H1 (cell line): ENCODE measurements at places on chromosomes 6 and 20. TPM values are rescaled to one million over a fixed set of nuclear protein-coding genes. Genes with fewer than 3 reads are reported as not detected.
A peak's percentile ranks its signal among the peaks of the same experiment; 100 is the strongest.

DNA sequence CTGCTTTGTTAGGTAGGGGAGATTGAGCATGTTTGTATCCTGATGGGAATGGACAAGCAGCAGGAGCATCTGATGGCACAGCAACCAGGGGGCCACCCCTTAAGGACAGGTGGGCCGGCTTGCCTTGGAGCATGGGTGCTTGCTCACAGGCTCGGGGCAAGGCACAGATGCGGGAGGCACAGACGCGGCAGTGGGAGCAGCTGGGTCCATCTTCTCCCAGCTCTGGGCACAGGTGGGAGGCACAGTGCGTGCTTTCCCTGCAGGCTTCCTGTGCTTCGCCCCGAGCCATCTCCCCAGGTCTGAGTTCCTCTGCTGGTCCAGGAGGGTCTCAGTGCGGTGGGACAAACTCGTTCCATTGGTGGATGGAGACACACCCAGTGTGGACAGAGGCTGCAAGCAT is 73.6 kb upstream of the BHLHE23 start:
- no peak for DNase-seq
- no peak overlapping the region for H3K27ac ChIP-seq
- H3K4me3 ChIP-seq = no peak overlapping the region
- H3K27me3 ChIP-seq = no peaks in the 10 kb centered on the region; the same call in 1 of the 2 replicates
- H3K4me1 ChIP-seq = no peaks in the 10 kb centered on the region

TPD52L1 gene
- total RNA-seq = 7.4 and 9.6 TPM in 2 replicates

DNA sequence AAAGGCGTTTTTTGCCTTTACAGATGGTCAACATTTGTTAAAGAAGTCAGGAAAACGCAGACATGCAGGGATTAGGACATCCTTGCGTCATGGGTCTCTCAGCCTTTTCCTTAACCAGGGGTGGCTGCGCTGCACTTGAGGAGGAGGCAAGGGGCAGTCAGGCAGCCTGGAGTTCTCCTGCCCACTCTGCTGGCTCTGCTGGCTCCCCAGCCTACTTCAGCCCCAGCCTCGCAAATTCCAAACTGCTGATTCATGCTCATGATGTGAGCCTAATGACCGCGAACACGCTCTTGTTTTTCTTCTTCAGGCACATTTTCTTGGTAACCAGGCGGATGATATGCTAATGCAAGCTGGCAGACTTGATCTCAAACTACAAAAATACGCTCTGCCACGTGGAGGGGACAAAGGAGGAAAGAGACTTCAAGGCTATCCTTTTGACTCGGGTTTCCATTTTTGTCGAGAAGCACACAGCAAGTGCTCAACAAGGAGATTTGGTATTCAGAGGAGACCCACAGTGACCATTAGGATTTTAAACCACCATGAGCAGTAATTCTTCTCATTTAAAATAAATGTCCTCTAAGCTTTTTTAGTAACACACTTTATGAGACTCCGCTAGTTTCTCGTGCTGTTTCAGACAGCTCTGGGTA is 290.3 kb upstream of the STXBP5 start:
- peaks cover 11% of the 10 kb centered on the region; the same call in 1 of the 2 replicates for H3K4me1 ChIP-seq
- H3K27me3 ChIP-seq = no peaks in the 10 kb centered on the region
- no peaks in the 10 kb centered on the region for H3K36me3 ChIP-seq
- DNase-seq = peak; percentile 59

DNA sequence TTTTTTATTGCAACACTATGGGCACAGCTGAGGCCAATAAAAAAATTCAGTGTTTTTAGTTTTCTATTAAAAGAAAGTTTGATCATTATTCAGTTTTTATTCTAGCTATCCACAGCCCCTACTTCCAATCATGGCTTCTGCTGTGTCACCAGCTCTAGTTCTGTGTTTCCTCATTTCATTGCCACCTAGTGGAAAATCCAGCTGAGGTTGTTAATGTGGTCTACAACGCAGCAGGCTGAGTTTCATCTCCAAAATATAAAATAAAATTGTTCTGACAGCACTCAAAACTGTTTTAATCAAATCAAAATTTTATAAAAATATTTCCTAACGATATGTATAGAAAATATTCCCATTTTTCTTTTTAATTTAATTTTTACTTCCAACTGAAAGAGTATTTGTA is 13.6 kb downstream of the COL9A1 start:
- H3K27me3 ChIP-seq = no peaks in the 10 kb centered on the region
- no peak for DNase-seq
- no peaks in the 10 kb centered on the region for H3K36me3 ChIP-seq
- H3K4me3 ChIP-seq = no peak overlapping the region
- no peaks in the 10 kb centered on the region for H3K4me1 ChIP-seq
- no peak overlapping the region for H3K27ac ChIP-seq

DNA sequence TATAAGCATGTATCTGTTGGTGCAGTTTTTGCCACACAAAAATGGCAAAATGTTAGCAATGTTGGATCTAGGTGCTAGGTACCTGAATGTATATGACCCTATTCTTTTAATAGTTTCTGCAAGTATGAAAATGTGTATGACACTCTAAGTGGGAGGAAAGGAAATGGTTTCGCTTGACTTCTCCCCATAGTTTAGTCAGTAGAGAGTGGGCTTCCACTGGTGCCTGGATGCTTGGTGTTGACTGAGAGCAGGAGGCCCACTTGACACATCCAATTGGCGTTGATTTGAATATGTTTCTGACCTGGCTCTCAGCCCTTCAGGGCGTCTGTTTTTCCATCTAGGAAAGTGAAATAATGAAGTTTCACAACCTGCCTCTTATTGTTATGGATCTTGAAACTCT is 41.8 kb upstream of the GABRR1 start:
- H3K4me3 ChIP-seq = no peak overlapping the region
- no peaks in the 10 kb centered on the region for H3K27me3 ChIP-seq
- no peaks in the 10 kb centered on the region for H3K4me1 ChIP-seq
- no peaks in the 10 kb centered on the region for H3K36me3 ChIP-seq
- no peak overlapping the region for H3K27ac ChIP-seq
- DNase-seq = no peak

- H3K4me1 ChIP-seq = no peaks in the 10 kb centered on the region
- H3K36me3 ChIP-seq = no peaks in the 10 kb centered on the region
- no peak overlapping the region for H3K27ac ChIP-seq
- no peaks in the 10 kb centered on the region for H3K27me3 ChIP-seq
- no peak for DNase-seq
- H3K4me3 ChIP-seq = no peak overlapping the region
Observed at GRCh38 chr20:38126932-38127621, 38.0 kb downstream of the TGM2 start.

DNA sequence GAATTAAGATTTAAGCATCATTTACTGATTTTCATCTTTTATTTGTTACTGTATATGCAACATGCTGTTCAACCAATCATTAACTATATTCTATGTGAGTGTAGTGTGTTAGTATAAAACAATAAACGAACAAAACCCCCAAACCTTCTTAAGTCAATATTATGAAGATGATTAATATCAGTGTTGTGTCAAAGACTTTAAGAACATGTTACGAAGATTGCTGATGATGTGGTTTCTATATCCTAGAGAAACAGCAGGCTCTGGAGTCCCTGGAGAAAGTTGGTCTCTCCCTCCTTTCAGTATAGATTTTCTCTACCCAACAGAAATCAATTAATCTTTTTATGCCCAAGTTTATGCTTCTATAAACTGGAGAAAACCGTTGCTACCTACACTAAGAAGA is 393.8 kb upstream of the HSF2 start:
- DNase-seq = no peak
- no peak overlapping the region for H3K4me3 ChIP-seq
- no peaks in the 10 kb centered on the region; the same call in 1 of the 2 replicates for H3K36me3 ChIP-seq
- no peak overlapping the region for H3K27ac ChIP-seq
- H3K27me3 ChIP-seq = no peaks in the 10 kb centered on the region
- H3K4me1 ChIP-seq = peaks cover 3% of the 10 kb centered on the region; the same call in 1 of the 2 replicates

- no peaks in the 10 kb centered on the region for H3K36me3 ChIP-seq
- no peak overlapping the region for H3K27ac ChIP-seq
- no peaks in the 10 kb centered on the region for H3K27me3 ChIP-seq
- H3K4me1 ChIP-seq = no peaks in the 10 kb centered on the region
Observed at GRCh38 chr20:16167423-16168130, 405.7 kb downstream of the KIF16B start.

AURKA gene
- 84.8 and 90.8 TPM in 2 replicates for total RNA-seq

OPN5 gene
- total RNA-seq = not detected in 2 replicates

GRCh38 chr6:105804424-105804823 is 281.7 kb upstream of the PRDM1 start:
- no peak overlapping the region for H3K4me3 ChIP-seq
- no peak overlapping the region for H3K27ac ChIP-seq
- no peak for DNase-seq
- no peaks in the 10 kb centered on the region for H3K4me1 ChIP-seq
- H3K36me3 ChIP-seq = no peaks in the 10 kb centered on the region
- H3K27me3 ChIP-seq = no peaks in the 10 kb centered on the region

DNA sequence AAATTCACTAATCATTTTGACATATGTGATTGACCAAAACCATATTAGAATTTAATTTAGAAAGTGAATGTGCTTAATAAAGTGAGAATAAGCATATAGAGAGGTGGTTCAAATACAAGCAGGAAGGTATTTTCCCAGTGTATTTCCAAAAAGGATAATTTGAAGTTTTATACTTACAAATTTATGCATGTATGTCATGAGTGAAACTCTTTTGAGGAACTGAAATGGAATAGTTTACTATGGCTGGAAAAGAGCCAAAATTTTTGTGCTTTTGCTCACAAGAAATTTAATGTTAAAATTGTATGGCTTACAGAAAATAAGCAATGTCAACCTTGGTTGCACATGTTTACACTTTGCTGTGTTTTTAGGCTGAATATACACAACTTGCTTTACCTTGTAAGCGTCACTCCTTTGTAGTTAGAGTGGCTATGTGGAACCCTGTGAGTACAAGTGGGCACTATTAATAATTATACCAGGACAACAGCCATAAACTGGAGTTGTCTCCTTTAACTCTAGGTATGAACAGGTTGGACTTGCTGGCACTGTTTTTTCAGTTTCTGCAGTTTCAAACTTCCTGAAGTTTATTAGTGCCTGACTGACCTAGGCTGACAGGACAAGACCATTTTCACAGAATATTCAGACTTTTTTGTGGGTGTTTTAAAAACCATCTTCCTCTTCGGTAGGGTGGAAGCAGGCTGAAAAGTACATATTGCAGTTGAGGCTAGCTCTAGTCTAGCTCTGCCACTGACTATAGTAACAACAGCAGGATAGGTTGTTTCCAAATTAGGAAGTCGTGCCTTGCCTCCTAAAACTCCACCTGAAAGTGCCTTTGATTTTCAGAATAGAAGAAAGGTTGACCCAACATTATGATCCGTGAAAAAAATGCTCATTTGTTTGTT is 6.0 kb downstream of the AFDN start:
- no peak overlapping the region for H3K4me3 ChIP-seq
- peaks cover 4% of the 10 kb centered on the region; the same call in 1 of the 2 replicates for H3K4me1 ChIP-seq
- no peaks in the 10 kb centered on the region for H3K36me3 ChIP-seq
- no peaks in the 10 kb centered on the region for H3K27me3 ChIP-seq

- no peaks in the 10 kb centered on the region for H3K4me1 ChIP-seq
- H3K36me3 ChIP-seq = no peaks in the 10 kb centered on the region
- DNase-seq = no peak
- H3K4me3 ChIP-seq = no peak overlapping the region
- no peak overlapping the region for H3K27ac ChIP-seq
Observed at GRCh38 chr6:159151266-159151855, 17.8 kb upstream of the FNDC1 start.

DNA sequence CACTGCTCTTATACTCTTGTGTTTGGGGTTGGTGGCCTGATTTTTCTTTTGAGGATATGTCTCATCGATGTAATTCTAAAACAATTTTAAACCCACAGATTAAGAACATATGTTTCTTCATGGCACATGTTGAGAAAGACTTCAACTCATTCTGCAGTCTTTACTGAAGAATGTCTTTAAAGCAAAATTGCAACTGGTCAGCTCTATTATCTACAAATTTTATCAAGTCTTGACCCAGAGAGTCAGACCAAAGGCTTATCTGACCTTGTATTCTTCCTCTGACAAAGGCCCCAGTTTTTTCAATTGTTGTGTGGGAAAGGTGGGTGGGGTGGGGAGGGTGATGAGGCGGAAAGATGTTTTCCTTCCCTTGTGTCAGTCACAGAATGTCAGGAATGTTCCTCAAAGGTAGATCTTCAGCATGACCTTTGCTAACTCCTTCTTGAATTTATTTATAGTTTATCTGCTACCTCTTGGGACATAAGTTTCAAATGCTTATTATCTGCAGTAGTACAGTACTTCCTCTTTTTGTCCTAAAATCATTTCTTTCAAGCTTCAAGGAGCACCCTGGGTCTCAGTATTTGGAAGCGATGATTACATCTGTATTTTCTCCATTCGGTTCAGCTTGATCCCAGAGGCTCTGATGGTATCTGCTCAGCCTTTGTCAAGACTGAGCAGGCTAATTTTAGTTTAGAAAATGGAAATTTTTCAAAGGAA is 63.2 kb upstream of the TIAM2 start:
- no peaks in the 10 kb centered on the region for H3K36me3 ChIP-seq
- H3K4me3 ChIP-seq = no peak overlapping the region
- peaks cover 6% of the 10 kb centered on the region; the same call in 1 of the 2 replicates for H3K4me1 ChIP-seq
- no peak overlapping the region for H3K27ac ChIP-seq
- no peaks in the 10 kb centered on the region for H3K27me3 ChIP-seq
- no peak for DNase-seq

DEFB118 gene
- total RNA-seq = not detected in 2 replicates

SLC22A7 gene
- total RNA-seq = not detected in 2 replicates

DNA sequence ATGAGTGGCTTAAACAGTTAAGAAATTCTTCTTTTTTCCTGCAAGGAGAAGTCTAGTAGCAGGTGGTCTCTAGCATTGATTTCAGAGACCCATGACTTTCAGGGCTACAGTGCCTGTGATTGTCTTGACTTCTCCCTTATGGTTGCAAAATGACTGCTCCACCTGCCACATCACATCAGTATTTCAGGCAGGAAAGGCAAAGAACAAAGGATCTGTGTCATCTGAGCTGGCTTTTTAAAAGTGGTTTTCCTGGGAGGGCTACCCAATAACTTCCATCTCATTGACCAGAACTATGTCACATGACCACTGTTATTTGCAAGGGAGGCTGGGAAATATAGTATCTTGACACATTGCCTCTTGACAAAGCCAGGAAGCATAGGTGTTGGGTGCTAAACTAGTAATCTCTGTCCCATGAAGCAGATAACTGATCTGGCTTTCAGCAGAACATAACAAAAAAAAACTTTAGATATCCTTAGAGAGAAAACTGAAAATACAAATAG is 226.2 kb downstream of the DHX35 start:
- no peaks in the 10 kb centered on the region for H3K27me3 ChIP-seq
- H3K4me3 ChIP-seq = no peak overlapping the region
- H3K4me1 ChIP-seq = no peaks in the 10 kb centered on the region

- no peak overlapping the region for H3K4me3 ChIP-seq
- H3K36me3 ChIP-seq = no peaks in the 10 kb centered on the region
- no peaks in the 10 kb centered on the region; the same call in 1 of the 2 replicates for H3K27me3 ChIP-seq
- H3K4me1 ChIP-seq = peaks cover 2% of the 10 kb centered on the region
- H3K27ac ChIP-seq = no peak overlapping the region
Observed at GRCh38 chr20:36150489-36150846, 4.1 kb upstream of the EPB41L1 start.

GRCh38 chr20:63106108-63106764 is 99.5 kb upstream of the BHLHE23 start:
- H3K4me3 ChIP-seq = no peak overlapping the region
- H3K4me1 ChIP-seq = no peaks in the 10 kb centered on the region
- H3K27me3 ChIP-seq = peaks cover 23% of the 10 kb centered on the region
- no peak for DNase-seq

CNKSR3 gene
- 6.2 and 6.3 TPM in 2 replicates for total RNA-seq

SCGN gene
- not detected in 2 replicates for total RNA-seq

MCM3 gene
- 293 TPM in 2 replicates for total RNA-seq

KCNB1 gene
- total RNA-seq = 0.58 and 0.59 TPM in 2 replicates
